Frontal cortex (tissue), 4 donors: ENCODE measurements at places on chromosomes 5 and 9. TPM values are rescaled to one million over a fixed set of nuclear protein-coding genes. Genes with fewer than 3 reads are reported as not detected.
A peak's percentile ranks its signal among the peaks of the same experiment; 100 is the strongest.

DNA sequence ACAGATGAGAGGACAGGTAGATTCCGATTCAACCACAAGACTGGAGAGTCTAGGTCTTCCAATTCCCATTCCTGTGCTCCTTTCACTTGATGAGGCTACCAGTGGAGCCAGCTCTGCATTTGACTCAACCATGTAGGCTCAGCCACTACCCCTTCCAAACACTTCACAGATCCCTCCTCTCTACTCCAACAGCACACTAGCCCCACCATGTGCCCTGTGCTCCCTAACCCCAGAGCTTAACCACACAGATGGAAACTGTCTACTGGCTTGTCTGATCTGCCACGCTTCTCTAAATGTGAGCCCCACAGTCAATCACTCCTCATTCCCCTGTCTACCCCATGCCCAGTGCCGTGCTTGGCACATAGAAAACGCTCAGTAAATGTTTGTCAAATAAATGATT lies 508.2 kb downstream of the CDK5RAP2 start:
- no peak for DNase-seq

The TPM2 gene
- total RNA-seq = 11.0 TPM

The IL3 gene
- total RNA-seq = not detected

The MEIKIN gene
- not detected for total RNA-seq

GRCh38 chr5:149838881-149839739 lies 105.5 kb downstream of the PDE6A start:
- no peak for DNase-seq

DNA sequence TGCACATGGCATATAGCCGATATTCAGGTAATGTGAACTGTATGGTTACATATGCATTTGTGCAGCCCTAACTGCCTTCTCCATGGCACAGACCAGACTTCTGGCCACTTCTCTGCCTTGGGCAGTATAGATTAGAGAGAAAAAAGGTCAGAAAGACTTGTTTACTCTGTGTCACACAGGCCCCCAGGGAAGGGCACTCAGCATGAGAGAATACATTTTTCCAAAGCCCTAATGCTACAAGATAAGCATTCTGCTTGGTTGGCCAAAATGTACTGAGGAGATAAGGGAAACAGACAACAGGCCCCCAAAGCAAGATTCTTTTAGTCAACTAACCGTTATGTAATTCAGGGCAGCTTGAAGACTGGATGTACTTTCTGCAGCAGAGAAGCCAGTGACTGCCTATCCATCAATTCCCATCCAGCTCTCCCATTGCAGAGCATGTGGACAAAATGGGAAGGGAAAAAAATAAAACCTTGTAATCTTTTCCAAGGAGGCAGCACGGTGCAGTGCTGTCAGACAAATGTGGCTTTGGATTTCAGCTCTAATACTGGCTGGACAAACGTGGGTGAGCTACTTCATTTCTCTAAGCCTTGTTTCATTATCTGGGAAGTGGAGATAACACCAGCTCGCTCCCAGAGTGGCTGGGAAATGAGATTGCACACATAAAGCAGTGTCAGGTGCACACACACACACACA lies 205.9 kb downstream of the NSG2 start:
- DNase-seq = no peak

GRCh38 chr5:172788771-172789686 lies 18.0 kb upstream of the DUSP1 start:
- peak; percentile 46 for DNase-seq

DNA sequence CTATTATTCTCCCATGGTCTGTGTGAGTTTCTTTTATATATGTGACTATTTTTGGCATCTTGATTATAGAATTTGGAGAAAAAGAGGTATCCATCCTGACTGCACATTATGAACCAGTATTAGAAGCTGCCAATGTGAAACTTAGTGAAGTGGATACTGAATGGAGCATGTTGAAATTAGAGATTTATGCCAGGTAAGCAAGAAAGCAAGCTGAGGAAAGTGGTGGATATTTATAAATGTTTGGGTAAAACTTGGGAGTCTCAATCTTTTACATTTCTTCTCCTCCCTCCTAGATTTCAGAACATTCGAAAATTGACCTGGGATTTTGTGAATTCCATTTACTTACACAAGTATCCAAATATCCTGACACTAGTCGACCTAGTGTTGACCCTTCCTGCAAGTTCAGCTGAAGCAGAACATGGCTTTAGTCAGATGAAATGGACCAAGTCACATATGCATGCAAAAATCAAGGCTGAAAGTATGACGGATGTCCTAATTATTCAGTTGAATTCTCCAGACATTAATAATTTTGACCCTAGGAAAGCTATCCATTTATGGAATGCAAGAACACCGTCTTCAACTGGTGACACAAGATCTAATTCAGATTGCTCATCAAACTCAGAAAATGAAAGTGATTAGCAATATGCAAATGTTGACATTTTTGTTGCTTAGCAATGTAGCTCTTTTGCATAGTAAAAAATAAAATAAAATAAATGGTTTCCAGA lies 66.8 kb upstream of the IL7R start:
- DNase-seq = no peak

DNA sequence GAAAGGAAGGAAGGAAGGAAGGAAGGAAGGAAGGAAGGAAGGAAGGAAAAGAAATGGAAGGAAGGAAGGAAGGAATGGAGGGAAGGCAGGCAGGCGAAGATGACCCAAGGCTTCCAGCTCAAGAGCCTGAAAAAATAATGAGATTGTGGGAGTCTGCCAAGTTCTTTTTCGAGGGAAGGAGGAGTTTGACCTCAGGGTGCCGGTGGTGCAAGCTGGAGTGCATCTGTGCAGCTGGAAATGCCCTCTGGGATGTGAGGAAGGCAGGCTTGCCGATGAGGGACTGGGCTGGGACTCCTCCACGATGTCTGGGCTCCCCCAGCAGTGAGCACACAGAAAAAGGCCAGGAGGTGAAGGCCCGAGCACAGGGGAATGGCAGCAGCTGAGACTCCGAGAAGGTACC lies 154.9 kb upstream of the DAPK1 start:
- no peak for DNase-seq

GRCh38 chr9:90970608-90971007 lies 169.0 kb downstream of the SYK start:
- no peak for DNase-seq

The INSL6 gene
- not detected for total RNA-seq

The PCDHA10 gene
- 10.6 TPM for total RNA-seq

The IRX1 gene
- 0.41 TPM for total RNA-seq

DNA sequence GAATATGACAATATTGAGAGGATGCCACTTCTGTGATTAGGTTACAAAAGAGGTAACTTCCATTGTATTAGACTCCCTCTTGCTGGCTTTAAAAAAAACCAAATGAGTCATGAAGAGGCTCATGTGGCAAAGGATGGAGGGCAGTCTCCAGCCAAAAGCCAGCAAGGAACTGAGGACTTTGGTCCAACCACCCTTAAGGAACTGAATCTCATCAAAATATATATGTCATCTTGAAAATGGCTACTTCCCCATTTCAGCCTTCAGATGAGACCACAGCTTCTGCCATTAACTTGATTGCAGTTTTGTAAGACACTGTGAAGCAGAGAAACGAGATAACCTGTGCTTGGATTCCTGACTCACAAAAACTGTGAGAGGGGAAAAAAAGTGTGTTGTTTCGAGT lies 15.5 kb upstream of the TRIM32 start:
- no peak for DNase-seq

DNA sequence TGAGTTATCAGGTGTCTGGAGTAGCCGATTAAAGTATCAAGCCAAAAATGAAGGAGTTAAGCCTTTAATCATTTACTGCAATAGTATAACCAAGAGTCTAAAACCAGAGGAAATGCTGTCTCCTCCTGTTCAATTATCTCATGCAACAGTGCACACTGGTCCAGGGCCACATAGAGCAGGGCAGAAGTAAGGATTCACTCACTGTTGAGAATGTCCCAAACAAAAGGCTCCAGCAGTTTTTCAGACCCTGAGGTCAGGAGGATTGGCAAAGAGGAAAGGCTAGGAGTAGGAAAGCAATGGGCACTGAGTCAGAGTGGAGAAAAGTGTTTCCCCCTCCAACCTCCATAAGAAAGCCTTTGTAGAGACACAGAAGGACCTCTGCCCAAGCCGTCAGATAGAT lies 168.2 kb downstream of the RNF180 start:
- no peak for DNase-seq
